ENCODE measurements at places on chromosomes 16 and 17.

- no peak for DNase-seq
These were observed 999.7 kb downstream of the CDH11 start for GRCh38 chr16:64122177-64122576.

- DNase-seq: peak; percentile 32
These were observed 23.8 kb downstream of the LCMT1 start for GRCh38 chr16:25135254-25135878.

GRCh38 chr17:42997390-42997983 lies 732 bp upstream of the RPL27 start:
- DNase-seq: no peak

DNA sequence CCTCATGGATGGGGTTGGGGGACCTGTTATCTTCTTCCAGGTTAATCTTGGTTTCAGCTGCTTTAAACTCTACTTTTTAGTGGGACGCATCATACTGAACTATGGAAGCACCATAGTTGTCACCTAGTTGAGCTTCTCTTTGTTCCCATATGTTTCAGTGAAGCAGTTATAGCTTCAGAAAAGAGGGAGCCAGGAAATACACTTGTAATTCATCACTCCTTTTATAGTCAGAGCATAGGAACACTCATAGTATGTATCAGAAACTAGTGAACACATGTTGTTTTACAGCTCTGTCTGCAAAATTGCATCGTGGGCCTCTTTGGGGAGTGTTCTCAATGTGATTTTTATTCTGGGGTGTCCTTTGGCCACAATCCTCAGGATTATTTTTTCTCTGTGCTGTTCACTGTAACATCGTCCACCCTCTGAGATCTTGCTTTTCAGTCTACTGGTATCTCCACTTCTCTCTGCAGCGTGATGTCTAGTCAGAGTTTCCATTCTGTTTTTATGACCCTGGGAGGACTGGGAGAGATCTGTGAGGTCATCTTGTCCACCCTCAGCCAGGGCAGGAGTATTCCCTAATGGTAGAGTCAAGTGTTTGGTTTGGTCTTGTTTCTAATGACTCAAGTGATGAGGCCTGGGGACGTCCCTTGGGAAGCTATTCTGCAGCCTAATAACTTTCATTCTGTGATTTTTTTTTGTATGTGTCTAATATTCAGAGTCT lies 585.4 kb downstream of the WWOX start:
- DNase-seq: peak; percentile 22

DNA sequence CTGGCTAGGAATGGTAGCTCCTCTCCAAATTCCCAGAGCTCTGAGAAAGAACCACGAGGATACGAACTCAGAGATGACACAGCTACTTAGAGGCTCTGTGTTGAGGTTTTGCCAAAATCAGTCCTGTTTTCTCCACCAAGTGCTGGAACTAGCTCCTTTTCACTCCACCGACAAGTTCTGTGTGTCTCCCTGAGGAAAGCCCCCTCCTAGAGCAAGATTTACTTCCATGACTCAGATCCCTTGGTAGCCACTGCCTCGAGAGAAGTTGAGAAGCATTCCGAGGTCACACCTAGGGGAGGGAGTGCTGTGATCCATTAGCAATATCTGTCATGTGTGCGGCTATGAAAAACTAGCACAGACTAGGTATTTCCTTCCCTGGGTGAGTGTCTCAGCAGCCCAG lies 30.6 kb downstream of the IL21R start:
- no peak for DNase-seq

DNA sequence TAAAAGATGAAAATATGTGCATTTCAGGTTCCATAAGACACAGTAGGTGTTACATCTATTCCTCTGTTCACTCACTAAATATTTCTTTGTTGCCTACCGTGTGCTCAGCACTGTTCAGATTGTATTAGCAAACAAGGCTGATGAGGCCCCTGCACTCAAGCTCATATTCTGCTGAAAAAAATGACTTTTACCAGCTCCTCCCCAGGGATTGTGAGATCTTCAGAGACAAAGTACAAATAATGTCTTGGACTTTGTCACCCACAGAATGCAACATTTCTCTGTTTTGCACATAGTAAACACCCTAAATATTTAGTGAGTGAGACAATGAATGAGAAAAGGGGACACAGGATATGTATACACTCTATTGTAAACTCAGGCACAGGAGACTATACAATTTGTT lies 21.9 kb upstream of the MYOCD start:
- DNase-seq: no peak

GRCh38 chr17:21272881-21273792 lies 11.4 kb upstream of the MAP2K3 start:
- DNase-seq: no peak

GRCh38 chr16:19588661-19589060 lies 33.2 kb downstream of the VPS35L start:
- peak; percentile 19 for DNase-seq

DNA sequence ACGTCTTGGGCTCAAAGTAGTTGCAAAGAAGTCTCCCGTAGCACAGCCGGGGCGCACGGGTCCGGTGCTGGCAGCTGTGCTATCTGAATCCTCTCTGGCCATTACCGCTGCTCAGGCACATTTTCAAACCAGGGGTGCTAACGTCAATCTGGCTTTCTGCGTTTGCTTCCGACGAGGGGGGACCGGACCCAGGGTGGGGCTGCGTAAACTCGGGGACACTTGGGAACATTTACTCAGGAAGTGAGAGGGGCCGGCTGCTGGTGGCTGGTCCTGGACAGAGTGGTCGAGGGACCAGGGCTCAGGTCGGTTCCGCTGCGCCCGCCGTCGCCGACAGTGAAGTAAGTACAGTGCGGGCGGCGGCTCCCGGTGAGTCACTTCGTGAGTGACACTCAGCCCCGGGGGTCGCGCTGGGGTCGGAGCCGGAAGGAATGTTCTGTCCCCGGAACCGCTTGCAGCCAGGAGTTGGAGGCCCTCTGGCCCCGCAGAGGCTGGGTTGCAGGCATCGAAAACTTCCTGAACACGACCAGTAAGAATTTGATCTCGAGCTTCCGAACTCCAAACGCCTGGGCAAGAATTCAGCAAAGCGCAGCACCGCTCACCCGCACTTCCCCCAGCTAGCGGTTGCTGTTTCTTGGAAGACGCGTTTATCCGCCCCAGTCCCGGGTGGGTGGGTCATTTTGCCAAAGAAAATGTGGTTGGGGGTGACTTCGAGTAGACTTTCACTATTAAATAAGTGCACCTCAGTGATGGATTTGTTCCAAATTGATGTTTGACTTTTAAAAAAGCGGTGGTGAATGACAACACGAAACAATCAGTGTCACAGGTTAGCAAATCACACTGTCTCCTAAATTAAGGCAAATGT lies 1.4 kb upstream of the HS3ST3B1 start:
- DNase-seq: peak; percentile 59

DNA sequence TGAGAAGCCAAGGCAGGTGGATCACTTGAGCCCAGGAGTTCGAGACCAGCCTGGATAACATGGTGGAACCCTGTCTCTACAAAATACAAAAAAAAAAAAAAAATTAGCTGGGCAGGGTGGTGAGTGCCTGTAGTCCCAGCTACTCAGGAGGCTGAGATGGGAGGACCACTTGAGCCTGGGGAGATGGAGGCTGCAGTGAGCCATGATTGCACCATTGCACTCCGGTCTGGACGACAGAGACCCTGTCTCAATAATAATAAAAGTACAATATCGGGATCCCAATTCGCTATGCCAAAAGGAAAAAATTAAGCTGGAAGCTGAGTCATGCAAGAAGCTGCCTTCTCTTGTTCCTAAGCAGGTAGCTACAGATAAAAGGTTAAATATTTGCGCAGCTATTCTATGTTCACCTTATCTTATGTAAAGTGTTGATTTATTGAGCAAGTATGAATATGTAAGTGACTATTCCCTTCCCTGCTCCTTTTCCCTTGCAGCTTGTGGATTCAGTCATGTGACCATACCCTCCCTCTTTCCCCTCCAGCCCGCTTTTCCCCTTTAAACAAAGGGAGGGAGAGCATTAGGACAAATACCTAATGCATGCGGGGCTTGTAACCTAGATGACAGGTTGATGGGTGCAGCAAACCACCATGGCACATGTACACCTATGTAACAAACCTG lies 112.0 kb downstream of the LITAF start:
- no peak for DNase-seq

- DNase-seq: no peak
These were observed 102.2 kb downstream of the CDK5R1 start for GRCh38 chr17:32588982-32589381.

DNA sequence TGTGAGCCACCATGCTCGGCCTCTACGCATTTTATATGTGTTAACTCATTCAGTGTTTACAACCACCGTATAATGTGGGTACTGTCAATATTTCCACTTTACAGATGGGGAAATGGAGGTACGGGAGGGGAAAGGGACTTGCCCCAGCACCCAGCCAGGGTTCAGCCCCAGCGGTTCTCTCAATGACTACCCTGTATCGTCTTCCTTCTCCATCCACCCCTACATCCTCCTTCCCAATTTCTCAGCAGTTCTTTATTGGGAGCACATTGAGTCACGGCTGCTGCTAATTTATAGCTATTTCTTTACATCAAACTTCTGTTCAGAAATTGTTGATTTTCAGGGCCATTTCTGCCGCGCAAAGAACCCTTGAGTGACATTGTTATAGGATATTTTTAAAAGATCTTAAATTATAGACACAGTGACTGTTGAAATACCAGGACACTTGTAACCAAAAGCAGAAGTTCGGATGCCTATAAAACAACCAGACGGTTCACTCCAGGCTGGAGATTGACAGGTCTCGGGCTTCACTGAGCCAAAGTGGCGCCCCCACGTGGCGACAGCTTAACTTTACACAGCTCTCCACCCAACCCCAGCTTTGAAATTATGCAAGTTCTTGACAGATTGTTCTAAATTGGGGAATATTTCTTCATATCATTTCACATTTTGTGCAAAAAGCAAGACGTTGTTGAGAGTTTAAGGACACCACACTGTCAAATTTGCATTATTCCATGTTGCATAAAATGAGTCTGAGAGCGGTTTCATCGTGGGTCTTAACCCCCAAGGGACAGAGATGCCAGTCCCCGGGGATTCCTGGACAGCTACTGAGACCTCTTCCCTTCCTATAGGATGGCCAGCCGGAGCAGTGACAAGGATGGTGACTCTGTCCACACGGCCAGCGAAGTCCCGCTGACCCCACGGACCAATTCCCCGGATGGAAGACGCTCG lies 11.8 kb downstream of the SYT17 start:
- peak; percentile 42 for DNase-seq

DNA sequence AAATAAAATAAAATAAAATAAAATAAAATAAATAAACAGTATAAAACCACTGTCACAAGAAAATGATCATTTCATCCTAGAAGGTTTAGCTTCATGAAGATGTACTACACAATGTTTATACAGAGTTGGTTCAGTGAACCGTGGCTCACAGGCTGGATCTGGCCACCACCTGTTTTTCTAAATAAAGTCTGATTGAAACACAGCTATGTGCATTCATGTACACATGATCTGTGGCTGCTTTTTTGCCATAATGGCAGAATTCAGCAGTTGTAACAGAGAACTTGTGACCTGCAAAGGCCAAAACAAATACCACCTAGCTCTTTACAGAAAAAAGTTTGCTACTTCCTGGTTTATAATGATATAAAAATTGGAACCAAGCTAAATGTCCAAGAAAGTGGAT lies 12.6 kb upstream of the RPRML start:
- DNase-seq: no peak

- no peak for DNase-seq
These were observed 46.0 kb downstream of the LMF1 start for GRCh38 chr16:924806-925205.

DNA sequence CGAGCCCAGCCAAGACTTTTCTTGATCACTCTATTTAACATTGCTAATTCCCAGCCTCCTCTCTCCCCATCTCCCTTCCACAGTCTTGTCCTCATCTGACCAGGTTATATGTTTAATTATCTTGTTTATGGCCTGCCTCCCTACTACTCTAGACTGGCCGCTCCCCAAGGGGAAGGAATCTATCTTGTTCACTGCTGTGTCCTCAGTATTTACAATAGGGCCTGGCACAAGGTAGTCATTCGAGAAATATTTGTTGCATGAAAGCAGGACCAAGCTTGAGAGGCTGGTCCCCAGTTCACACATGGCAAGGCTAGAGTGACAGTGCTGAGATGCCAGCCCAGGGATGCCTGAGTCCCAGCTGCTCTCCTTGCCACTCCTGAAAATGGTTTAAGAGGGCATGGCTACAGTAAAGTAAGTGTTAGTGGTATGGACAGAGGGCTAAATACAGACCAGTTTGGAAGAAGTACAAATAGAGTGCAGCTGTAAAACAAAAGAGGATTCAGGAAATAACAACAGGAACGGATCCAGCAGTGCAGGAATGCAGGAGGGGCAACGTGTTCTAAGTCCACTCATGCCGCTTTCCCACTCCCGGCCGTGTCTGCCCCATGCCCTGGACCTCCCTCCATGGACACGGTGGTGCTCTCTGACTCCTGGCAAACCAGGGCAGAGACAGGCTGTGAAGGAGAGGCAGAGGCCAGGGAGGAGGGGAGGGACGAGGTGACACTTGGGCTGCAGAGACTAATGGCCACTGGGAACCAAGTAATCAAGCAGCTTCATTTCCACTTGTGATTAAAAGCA lies 65.6 kb downstream of the TOM1L2 start:
- DNase-seq: no peak

- DNase-seq: no peak
These were observed 27.4 kb upstream of the ADORA2B start for GRCh38 chr17:15917438-15918027.

DNA sequence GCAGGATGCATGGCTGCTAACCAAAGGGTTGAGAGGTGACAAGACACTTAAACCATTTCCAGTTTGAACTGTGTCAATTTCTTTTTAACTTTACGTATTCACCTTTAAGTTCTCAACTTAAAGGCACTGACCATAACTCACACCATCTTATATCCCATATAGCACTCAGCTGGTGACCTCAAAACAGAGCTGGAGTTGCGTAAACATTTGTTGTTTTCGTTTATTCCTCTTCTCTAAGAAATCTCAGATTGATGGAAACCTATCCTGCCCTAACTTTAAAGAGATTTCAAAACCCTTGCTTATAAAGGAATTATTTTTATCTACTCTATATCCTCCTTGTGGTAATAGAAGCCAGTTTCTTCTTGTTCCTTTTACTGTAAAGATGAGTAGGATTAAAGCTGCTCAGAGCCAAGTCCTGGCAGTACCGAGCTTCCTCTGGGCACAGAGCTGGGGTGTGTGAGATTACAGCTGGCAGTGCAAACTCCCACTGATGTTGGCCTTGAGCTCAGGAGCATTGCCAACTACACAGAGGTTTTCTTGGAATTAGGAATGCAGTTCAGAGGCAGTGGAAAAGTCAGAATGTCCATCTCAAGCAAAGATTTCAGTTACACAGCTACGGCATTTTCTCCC lies 1.3 kb downstream of the KCTD2 start:
- peak; percentile 83 for DNase-seq

Data from fibroblast of gingiva (primary cell).